ENCODE measurements at places on chromosomes 2 and 18. TPM values are rescaled to one million over a fixed set of nuclear protein-coding genes. Genes with fewer than 3 reads are reported as not detected.

GRCh38 chr18:526681-527080, 26.2 kb upstream of the COLEC12 start:
- DNase-seq = no peak

GRCh38 chr18:78914249-78914935, 65.2 kb upstream of the SALL3 start:
- DNase-seq = no peak

- no peak for DNase-seq
These were observed 264.7 kb downstream of the CYP26B1 start for GRCh38 chr2:71882949-71883472.

DNA sequence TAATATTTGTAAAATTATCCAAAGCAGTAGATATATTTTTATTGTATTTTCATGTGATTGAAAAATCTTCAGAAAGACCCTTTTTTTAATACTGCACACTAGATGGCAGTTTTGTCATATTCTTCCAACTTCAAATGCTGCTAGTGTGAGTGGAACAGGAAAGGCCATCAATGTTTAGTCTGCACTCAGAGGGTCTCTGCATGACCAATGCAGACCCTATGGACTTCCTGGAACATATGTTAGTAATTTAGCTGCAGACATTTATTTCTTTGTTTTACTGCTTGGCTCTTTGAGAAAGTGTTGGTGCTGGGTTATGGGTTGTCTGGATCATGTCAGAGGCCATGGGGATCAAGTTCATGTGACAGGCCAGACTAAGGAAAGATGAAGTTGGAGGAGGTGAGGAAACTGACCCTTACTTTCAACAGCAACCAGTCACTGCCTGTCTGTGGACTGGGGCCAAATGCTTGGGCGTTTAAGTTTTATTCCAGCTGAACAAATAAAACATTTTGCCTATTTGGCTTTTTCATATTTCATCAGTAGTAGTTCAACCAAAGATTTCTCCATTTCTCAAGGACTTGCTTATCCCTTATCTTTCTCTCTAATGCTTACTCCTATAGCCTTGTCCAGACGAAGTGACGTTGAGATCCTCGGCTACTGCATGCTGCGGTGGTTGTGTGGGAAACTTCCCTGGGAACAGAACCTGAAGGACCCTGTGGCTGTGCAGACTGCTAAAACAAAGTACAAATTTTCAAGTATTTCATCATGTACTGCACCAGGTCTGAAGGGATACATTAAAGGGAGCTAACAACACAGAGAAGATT, 84.8 kb downstream of the VRK2 start:
- DNase-seq = no peak

GRCh38 chr2:160367887-160368286, 125.7 kb downstream of the RBMS1 start:
- no peak for DNase-seq

The FABP1 gene
- total RNA-seq = not detected

The ZEB2 gene
- 13.4 TPM for total RNA-seq
